Left kidney (tissue), 8 donors: ENCODE measurements at places on chromosomes 1 and 21. TPM values are rescaled to one million over a fixed set of nuclear protein-coding genes. Genes with fewer than 3 reads are reported as not detected.

Gene KAZN
- 35.2 TPM for polyA plus RNA-seq

Gene CR1L
- 1.2 TPM for polyA plus RNA-seq

Gene DIO1
- polyA plus RNA-seq: 7.6 TPM

Gene MRPS14
- 52.9 TPM for polyA plus RNA-seq

Gene WNT9A
- polyA plus RNA-seq: 1.3 TPM

Gene RNF186
- 0.25 TPM for polyA plus RNA-seq

Gene B4GALT2
- polyA plus RNA-seq: 33.7 TPM

Gene FAM78B
- polyA plus RNA-seq: 1.5 TPM

Gene SLC44A5
- polyA plus RNA-seq: 16.4 TPM

Gene PGLYRP4
- not detected for polyA plus RNA-seq

Gene TMEM50A
- polyA plus RNA-seq: 128 TPM

Gene MROH9
- polyA plus RNA-seq: not detected

Gene GPR52
- not detected for polyA plus RNA-seq

Gene RNF223
- 0.32 TPM for polyA plus RNA-seq

Gene CRYBG2
- 0.65 TPM for polyA plus RNA-seq

DNA sequence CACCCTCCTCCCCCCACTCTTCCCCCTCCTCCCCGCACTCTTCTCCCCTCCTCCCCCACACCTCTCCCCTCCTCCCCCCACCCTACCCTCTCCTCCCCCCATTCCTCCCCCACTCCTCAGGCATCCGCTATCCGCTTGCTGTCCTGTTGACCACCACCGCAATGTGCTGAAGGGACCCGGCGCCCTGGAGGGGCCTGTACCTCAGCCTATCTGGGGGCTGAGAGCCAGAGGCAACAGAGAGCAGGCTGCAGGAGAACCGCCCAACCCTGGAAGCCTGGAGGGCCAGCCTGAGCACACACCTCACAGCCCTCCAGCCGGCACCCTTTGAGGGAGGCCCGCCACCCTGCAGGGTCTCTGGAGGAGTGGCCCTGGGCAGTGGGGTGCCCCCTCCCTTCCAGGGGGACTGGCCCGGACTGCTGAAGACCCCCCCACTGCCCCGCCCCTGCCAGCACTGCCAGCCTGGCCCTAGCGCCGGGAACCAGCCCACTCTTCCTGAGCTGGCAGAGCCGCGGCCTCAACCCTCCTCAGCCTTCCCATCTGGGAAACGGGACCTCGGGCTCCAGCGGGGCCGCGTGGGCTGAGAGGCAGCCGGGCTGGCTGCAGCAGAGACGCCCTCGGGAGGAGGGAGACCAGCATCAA, 1.2 kb downstream of the C1QTNF12 start:
- no peak for DNase-seq

DNA sequence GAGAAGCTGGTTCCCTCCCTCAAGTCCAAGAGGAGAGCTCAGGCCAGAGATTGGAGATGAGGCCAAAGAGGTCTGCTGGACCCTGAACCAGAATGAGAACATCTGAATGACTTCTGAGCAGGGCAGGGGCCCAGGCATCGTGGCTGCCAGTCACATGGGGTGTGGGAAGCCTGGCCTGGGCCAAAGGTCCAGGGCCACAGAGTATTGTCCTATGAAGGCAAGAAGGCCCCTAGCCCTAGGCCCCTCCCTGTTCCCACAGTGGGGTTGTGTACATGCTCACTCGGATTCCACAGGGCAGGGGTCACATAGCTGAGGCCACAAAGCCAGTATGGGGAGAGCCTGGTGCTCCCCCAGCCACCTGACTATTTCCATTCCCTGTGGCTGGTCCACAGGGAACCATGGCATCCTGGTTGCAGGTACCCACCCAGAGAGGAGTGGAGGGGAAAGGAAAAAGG, 18.5 kb upstream of the SLC1A7 start:
- DNase-seq: no peak

- no peak for DNase-seq
Measured at GRCh38 chr1:84669831-84670230, 20.4 kb downstream of the SSX2IP start.

DNA sequence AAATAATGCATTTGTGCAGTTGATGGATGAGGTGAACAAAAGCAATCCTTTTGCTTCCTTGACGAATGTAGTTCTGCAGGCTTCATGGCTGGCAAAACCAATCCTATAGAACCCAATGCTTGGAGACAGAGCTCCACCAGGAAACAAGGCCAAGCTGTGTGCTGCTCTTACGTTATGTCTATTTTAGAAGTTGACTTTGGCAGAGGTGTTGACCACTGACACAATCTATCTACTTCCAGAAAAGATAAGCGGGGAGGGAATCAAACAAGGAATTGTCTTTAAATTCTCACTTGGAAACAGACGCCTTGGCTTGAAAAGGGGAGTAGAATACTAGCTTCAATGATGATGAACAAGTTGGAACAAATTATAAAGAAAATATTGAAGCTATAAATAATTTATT, 211.2 kb downstream of the SETD4 start:
- no peak for DNase-seq

GRCh38 chr1:90133133-90133532, 138.2 kb downstream of the ZNF326 start:
- DNase-seq: peak; percentile 44

GRCh38 chr1:183283286-183283685, 97.2 kb downstream of the LAMC2 start:
- DNase-seq: no peak

GRCh38 chr21:24829397-24829796, 777.9 kb downstream of the MRPL39 start:
- DNase-seq: no peak

DNA sequence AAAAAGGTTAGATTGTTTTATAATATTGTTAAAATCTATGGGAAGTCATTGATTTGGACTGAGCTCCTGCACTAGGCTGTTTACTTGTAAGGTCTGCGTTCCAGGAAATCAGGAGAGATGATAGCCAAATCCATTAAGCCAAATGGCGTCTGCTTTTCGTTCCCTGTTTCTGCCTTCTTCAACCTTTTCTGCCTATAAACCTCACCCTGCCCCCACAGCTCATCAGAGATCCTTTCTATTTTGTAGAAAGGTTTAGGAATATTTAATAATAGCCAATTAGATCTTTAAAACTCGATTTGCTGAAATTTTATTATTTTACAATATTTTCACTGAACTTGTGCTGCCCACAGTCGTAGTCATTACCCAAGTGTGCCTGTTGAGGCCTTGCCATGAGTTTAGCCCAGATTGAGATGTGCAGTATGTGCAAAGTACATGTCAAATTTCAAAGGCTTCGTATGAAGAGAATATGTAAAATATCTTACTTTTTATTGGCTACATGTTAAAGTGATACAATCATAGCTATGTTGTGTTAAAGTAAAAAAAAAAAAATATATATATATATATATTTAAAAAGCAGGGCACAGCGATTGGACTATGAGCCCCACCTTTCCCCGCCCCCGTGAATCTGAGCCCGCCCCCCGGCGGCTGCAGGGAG, 444 bp upstream of the IARS2 start:
- peak; percentile 4 for DNase-seq

DNA sequence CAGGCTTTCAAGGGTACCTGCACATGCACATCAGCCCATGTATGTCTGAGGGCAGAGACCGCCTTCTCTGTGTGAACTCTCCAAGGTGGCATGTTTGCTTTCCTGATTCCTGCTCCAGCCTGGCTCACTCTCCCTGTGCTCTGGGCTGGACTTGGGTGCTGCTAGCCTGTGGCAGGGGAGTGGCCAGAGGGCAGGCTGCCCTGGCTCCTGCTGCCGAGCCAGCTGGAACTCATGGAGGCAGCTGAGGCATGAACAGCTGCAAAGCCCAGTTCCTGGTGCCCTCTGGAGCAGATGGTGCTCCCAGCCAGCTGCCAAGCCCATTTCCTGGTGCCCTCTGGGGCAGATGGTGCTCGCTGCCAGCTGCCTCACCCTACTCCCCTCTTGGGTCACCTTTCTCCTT, 7.6 kb downstream of the UBL4B start:
- no peak for DNase-seq

- DNase-seq: no peak
Measured at GRCh38 chr21:33237486-33237885, 7.7 kb downstream of the IFNAR2 start.

DNA sequence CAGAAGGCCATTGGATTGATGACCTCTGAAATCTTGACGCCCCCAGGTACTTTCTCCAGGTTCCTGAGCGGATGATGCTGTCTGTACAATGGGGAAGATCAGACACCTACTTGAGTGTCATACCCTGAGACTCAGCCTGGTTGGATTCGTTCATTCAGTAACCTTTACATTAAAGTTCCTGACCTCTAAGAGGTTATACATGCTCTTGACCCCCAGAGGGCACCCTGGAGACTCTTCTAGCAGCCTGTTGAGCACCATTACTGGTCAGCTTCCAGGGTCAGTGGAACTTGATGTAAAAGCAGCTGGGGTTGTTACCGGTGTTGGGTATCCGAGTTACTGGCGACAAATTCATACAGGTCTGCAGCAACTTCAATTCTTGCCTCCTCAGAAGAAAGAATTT, 114.3 kb upstream of the ZNF678 start:
- DNase-seq: no peak

GRCh38 chr1:25616987-25617624, 515 bp downstream of the MAN1C1 start:
- DNase-seq: no peak

DNA sequence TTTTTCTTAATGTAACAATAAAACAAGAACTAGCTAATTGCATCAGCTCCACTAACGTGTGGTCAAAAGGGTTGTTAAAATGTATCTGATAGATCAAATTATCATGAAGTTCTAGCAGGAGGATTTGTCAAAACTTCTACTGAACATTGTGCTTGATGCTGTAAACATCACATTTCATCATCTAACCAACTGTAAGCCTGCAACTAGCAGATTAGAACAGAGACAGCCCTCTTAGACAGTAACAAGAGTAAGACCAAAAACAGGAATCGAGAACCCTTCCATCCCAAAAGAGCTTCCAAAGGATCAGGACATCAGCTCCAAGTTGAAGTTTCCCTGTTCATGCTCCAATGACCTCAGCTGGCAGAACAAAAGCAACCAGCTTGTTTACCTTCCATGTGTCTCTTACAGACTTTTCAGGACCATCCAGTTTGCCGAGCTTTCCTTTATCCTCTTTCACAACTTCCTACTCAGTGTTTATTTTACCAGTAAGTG, 44.6 kb downstream of the NIBAN1 start:
- peak; percentile 10 for DNase-seq

DNA sequence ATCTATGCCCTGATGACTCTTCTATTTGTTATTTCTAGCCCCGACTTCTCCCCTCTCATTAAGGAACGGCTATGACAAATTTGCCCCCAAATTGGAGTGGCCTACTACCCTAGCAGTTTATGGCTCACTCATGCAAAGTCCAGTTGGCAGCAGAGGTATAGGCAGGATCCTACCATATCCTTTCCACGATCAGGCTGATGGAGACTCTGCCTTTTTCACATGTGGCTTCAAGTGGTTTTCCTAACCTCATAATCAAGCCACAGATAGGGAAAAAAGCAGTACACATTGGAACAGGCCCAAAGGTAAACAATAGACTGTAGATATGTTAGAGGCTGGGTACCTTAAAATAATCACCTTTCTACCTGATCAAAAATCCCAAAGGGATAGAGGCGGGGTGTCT, 292.5 kb downstream of the NCAM2 start:
- DNase-seq: no peak

DNA sequence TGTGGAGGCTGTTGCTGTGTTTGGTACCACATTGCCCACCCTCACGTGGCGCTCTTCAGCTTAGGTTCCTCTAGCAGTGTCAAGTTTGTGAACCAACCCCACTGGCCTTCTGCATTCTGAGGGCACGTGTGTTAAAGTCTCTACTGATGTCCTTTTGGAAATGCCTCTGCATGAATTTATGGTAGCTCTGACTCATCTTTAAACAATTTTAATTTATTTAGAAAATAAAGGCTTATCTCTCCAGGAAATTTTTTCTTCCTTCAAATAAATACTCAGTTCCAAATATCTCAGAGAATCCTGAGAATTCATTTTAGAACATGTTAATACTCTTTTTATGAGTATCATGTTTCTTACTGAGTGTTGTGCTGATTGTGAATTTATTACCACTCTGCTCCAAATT, 5.5 kb downstream of the CD1D start:
- DNase-seq: no peak

DNA sequence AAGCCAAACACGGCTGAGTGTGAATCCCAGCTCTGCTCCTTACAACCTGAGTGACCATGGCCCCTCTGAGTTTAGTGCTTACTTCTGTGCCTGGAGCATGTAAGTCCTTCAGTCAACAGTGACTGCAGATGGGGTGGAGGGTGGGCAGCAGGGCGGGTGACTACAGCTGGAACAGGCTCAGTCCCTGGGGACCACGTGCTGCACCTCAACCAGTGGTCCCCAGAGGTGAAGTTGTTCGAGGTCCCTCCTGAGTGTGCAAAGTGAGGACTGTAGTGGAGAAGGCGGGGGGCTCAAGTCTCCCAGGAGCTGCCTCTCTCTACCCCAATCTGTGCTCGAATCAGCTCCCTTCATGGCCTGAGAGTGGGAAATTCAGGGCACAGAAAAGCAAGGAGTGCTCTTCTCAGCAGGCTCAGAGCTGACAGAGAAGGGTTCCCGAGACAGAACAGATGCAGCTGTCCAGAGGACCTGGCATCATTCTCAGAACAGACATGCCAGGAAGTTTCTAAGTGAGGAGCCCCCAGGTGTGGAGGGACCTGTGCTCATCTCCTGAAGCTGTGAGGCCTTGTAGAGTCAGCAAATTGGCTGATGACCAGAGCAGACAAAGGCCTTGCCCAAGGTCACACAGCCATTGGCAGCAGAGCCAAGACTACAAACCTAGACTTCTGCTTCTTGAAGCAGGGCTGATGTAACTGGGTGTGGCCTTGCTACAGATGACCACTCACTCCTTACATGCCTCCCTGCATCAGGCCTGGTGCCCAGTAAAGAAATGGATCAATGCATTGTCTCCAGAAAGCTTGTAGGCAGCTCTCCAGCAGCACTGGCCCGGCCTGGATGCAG, 61.7 kb upstream of the EDN2 start:
- DNase-seq: no peak

GRCh38 chr1:61093525-61094137, 11.3 kb downstream of the NFIA start:
- no peak for DNase-seq

DNA sequence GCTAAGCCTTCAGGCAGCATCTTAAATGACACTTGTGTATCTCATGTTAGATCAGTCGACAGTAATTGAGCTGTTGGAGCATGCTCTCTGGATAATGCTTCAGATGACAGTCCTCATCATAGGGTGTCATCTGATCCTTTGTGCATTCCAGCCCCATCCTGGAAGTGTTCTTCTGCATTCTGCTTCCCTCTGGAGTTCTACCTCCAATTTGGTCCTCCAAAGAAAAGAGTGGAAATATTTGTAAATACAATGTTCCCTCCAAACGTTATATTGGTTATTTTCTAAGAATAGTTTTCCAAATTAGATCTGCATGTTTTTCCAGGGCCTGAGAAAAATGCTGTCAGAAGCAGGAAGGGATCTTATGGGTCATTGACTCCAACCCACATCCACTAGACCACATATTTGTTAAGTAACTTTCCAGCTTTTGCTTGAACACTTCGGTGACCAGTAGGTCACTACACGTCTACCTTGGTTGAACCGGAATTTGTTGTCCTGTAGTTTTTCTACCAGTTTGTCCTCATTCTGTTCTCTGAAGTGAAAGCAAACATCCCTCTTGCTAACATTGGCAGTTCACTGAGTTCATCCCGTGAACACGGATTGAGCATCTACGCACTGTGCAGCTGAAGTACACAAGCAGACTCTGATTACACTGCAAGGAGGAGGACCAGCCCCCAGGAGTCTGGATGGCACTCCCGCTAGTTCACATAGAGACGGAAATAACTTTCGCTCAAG, 136.0 kb downstream of the TLR5 start:
- no peak for DNase-seq

- DNase-seq: no peak
Measured at GRCh38 chr1:40344597-40344996, 27.5 kb upstream of the COL9A2 start.

GRCh38 chr1:47646676-47647075, 208.8 kb downstream of the FOXD2 start:
- no peak for DNase-seq

- no peak for DNase-seq
Measured at GRCh38 chr1:198775606-198776005, 136.8 kb downstream of the PTPRC start.
